ENCODE measurements at places on chromosomes 2 and 18.

DNA sequence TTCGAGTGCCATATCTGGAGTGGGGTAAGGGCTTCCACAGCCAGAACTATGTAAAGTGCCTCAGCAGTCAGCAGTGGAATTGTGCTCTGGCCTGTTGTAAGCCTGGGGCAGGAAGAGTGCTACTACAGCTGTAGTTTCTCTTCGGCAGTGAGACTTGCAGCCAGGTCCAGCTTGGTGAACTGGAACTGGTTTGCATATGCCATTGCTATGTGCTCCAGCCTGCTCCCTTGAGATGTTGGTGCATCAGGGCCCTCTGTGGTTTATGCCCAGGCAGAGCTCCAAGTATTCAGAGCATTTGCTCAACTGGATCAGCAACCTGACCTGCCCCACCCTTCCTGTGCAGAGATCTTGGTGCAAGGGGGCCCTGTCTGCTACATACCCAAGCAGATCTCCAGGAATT lies 47.8 kb downstream of the ZNF804A start:
- no peak for DNase-seq

- no peak for DNase-seq
Observed at GRCh38 chr2:71516253-71516888, 63.0 kb downstream of the DYSF start.

- no peak for DNase-seq
Observed at GRCh38 chr18:35504996-35505395, 7.2 kb upstream of the INO80C start.

DNA sequence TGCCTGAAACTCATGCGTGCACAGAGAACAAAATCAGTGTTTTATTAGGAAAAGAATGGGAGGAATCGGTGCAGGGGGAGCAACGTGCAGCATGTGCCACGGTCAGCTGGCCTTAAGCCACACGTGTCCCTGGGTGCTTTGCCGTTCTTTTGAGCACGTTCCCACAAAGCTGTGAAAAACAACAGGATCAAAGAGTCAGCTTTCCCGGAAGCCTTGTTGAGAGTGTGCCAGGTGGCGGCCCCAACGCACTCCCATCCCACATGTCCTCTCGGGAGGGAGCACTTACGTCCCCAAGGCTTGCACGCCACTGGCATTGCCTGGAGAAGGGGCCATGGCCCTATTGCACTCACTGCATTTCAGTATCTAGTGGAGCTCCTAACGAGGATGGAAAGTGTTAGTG lies 511.2 kb downstream of the EIPR1 start:
- no peak for DNase-seq

GRCh38 chr2:9789371-9789770 lies 53.9 kb upstream of the TAF1B start:
- no peak for DNase-seq

- DNase-seq, result peak; percentile 21
Observed at GRCh38 chr2:215680605-215681598, 245.0 kb upstream of the FN1 start.

- DNase-seq, result no peak
Observed at GRCh38 chr2:103208916-103209315, 447.1 kb downstream of the TMEM182 start.

DNA sequence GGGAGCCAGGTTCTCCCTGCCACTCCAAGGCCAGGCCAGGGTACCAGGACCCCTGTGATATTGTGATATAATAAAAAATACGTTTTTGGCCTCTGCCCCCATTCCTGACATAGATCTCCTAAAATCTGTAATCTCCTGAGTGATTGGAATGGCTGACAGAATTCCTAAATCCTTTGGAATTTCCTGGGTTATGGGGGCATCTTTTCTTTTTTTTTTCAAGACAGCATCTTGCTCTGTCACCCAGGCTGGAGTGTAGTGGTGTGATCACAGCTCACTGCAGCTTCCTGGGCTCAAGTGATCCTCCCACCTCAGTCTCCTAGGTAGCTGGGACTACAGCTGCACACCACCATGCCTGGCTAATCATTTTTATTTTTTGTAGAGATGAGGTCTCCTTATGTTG lies 26.2 kb upstream of the TUBB6 start:
- no peak for DNase-seq

DNA sequence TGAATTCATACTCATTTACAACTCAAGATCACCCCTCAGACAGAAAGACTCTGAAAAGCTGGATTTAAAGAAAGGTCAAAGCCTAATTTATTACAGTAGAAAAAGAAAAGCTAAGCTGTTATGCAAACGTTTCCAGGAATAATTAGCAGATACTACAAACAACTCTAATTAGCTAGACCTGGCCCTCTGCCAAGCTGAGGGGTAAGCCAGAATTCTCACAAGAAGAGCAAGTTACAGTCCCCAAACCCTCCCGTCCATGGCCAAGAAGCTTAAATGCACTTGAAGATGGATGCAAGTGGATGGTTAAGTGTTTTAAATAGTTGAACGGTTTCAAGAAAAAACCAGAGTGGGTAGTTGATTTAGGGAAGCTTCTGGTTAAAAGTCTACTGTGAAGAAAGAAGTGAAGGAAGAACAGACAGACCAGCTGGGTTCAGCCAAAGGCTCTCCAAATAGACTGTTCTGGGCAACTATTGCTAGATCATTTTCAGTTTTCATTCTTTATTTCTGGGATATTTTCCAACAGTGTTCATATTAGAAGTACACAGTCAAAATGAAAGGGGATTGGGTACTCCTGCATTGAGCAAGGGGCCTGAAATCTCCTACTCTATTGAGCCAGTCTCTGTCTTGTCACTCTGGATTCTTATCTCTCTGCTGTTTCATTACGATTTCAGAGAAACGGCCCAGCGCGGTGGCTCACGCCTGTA lies 4.8 kb downstream of the LMAN2L start:
- no peak for DNase-seq

DNA sequence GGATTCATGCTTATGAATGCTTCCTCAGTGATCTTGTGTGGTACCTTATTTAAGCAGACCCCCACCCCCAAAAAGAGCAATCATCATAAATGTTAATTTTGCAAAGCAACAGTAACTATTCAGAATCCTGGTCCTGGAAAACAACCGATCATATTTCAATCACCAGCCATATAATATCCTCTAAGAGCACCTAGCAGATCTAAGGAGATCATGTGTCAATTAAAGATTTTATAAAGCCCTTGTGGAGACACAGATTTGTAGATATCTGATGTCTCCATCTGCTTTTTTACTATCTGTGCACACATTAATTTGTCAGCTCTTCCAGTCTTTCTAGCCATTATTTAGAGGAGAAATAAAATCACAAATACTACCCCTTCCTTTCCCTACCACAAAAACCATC lies 423.7 kb downstream of the TGIF1 start:
- no peak for DNase-seq

- DNase-seq, result no peak
Observed at GRCh38 chr18:78603102-78603983, 376.3 kb upstream of the SALL3 start.

DNA sequence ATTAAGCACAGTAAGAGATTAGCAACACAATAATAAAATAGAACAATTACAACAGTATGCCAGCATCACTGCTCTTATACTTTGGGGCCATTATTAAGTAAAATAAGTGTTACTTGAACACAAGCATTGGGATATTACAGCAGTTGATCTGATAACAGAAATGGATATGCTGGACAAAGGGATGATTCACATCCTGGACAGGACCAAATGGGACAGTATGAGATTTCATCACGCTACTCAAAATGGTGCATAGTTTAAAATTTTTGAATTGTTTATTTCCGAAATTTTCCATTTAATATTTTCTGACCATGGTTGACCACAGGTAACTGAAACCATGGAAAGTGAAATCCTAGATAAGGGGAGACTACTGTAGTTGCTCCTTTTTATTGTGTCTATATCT lies 138.2 kb downstream of the UBR3 start:
- no peak for DNase-seq

DNA sequence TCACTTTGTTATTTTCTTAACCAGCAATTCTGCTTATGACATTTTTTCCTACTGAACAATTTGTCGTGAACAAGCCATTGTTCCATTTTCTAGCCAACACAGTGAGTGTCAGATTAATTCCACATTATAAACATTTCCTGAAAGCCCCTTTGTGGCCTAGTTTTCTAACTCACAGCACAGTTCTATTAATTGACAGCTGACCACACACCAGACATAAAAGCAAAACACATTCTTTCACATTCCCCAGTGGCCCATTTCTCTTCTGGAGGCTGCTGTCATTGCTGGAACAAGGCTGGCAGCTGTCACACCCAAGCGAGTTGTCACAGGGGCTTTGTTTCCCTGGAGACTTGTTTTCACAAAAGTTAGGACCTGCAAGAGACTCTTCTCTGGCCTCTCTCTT lies 50.7 kb downstream of the RNF152 start:
- DNase-seq, result no peak

- peak; percentile 1 for DNase-seq
Observed at GRCh38 chr2:237967463-237967951, 693 bp downstream of the UBE2F start.

DNA sequence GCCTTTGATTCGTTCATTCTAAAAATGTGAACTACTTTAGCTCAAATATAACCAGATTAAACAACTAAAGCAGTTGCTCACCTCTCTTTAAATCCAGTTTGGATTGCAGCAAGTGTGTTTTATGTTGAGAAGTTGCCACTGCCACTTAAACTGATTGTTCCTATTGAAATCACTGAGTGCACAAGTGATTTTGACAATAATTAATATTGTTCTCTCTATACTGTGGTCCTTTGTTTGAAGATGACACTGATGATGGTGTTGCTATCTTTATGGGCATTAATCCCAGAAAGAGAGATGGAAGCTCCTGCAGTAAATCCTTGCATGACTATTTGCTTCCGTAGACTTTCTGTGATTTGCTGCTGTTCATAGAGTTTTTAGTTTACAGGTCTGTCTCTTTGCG lies 251.4 kb upstream of the ZEB2 start:
- DNase-seq, result no peak

GRCh38 chr2:60483401-60483800 lies 70.1 kb downstream of the BCL11A start:
- no peak for DNase-seq

DNA sequence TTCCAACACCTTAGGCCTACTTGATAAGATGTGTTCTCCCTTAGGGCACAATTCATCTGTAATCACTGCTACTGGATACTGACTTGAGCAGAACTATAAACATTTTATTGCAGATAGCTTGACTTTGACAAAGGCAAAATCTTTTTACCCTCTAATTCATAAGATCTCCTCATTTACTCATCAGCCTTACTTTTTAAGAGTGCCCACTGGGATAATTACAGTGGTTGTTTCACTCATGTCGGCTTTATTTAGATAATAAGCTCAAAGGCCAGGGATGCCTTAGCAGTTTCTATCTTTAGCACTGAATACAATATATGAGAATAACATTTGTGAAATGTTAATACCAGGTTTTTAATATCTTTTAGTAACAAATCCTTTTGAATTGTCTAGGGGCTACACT lies 144.0 kb downstream of the DLGAP1 start:
- no peak for DNase-seq

- DNase-seq, result no peak
Observed at GRCh38 chr2:58099096-58099769, 52.6 kb downstream of the VRK2 start.

- no peak for DNase-seq
Observed at GRCh38 chr18:22229456-22230124, 60.2 kb downstream of the GATA6 start.

- no peak for DNase-seq
Observed at GRCh38 chr2:220887876-220888275, 684.2 kb downstream of the EPHA4 start.

DNA sequence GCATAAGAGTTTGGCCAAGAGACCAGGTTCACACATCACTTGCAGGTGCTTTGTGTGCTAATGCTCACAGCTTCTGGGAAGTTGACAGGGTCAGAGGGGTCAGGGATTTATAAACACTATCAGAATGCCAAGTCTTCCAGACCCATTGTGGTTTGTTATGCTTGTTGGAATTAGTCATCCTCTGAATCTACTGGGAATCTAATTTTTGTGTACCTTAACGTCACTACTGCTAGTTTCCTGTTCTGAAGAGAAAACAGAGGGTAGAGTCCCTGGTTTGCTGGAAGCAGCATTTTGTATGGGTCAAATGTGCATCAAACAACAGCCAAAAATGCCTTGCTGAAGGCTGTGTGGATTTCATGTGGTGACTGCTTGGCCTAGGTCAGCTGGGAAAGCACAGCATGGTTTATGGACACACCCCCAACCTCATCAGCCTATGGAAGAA lies 33.3 kb downstream of the ANTXR1 start:
- no peak for DNase-seq

GRCh38 chr2:20660506-20661420 lies 6.2 kb upstream of the GDF7 start:
- no peak for DNase-seq

DNA sequence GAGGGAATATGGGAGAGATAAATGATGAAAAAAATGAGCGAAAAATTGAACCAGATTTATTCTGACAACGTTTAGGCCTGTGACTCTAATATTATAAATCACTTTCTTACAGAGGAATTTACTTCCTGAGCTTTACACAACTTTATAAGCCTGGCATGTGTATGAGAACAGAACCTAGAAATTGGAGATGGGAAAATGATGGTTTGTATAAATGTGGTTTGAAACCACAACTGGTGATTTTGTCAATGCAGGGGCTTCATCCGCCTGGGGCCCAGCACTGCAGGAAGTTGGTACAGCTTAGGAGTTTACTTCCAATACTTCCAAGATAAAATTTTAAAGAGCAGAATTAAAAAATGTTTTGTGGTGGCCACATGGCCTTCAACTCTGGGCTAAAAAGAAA lies 82.3 kb downstream of the VAPA start:
- no peak for DNase-seq

- no peak for DNase-seq
Observed at GRCh38 chr2:36683002-36683401, 13.5 kb upstream of the VIT start.

- peak; percentile 12 for DNase-seq
Observed at GRCh38 chr2:26469092-26469710, 8.7 kb downstream of the OTOF start.

DNA sequence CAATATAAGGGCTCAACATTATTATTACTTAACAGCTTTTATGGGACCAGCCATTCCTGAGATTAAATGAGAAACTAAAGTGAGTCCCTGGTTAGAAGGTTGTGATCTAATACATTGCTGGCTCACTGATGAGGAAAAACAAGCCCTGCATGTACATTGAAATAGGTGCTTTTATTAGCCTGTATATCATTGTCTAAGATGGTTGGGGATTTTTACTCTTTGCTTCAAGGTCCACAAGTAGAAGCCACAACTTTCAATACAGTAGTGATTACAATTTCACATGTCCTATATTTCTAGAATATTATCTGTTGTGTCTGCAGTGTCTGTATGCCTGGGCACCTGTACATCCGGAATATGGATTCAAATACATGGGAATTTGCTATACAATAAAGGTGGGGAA lies 104.1 kb upstream of the FZD5 start:
- DNase-seq, result no peak

DNA sequence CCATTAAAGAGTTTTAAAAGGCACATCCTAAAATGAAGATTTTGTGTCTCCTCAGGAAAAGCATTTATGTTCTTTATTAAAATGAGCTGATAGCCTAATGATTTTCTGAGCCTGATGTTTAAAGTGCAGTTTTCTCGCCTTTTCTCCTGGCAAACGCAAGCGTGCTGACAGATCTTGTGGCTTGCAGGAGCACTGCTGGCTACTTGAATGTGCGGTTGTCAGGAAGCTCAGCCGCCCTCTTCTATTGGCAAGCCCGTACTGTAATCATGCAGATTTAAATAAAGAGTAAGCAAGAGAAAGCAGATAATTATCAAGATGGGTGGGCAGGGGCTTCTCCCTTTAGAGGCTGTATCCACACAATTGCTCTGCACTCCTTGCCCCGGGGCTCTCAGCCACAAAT lies 139.5 kb upstream of the SPHKAP start:
- no peak for DNase-seq

- DNase-seq, result no peak
Observed at GRCh38 chr2:86025229-86025820, 80.4 kb downstream of the POLR1A start.

Measured in NCI-H774 (cell line).